Activated CD8-positive, alpha-beta memory T cell treated with anti-CD3 and anti-CD28 coated beads for 4 hours (primary cell): ENCODE measurements at places on chromosomes 5 and 9.

DNA sequence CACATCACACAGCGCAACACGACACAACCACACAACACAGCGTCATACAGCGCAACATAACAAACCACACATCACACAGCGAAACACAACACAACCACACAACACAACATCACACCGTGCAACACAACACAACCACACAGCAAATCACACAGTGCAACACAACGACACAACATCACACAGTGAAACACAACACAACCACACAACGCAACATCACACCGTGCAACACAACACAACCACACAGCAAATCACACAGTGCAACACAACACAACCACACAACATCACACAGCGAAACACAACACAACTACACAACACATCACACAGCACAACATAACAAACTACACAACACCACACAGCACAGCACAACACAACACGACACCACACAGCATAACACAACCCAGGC, 40.4 kb upstream of the PTCH1 start:
- DNase-seq: no peak

DNA sequence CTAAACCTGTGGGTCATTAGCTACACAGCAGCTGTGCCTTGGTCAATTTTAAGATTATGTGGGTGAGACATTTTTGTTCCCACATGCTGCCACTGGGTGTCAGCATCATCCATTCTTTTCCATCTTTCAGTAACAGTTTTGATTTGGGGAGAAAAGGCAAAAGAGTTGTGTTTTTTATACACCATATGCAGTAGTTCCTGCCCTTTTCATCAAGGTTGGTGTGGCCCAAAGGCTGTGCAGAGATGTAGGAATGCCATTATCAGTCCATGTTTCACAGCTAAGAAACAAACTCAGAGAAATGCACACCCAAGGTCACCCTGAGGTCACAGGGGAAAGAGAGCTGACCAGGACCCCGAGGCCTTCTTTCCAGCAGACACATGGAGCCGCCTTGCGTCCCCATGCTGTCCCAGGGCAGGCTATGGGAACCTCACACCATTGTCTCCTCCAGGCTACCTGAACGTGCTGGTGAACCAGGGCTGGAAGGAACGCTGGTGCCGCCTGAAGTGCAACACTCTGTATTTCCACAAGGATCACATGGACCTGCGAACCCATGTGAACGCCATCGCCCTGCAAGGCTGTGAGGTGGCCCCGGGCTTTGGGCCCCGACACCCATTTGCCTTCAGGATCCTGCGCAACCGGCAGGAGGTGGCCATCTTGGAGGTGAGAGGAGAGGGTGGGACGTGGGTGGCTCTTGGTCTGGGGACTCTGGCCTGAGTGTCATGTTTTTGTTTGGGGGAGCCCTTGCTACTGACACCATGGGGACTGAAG, 27.8 kb upstream of the GRPEL2 start:
- no peak for DNase-seq

GRCh38 chr9:129981180-129981907, 61.6 kb downstream of the FNBP1 start:
- DNase-seq: no peak

- DNase-seq: no peak
Observed at GRCh38 chr9:14640967-14641366, 52.3 kb downstream of the ZDHHC21 start.

DNA sequence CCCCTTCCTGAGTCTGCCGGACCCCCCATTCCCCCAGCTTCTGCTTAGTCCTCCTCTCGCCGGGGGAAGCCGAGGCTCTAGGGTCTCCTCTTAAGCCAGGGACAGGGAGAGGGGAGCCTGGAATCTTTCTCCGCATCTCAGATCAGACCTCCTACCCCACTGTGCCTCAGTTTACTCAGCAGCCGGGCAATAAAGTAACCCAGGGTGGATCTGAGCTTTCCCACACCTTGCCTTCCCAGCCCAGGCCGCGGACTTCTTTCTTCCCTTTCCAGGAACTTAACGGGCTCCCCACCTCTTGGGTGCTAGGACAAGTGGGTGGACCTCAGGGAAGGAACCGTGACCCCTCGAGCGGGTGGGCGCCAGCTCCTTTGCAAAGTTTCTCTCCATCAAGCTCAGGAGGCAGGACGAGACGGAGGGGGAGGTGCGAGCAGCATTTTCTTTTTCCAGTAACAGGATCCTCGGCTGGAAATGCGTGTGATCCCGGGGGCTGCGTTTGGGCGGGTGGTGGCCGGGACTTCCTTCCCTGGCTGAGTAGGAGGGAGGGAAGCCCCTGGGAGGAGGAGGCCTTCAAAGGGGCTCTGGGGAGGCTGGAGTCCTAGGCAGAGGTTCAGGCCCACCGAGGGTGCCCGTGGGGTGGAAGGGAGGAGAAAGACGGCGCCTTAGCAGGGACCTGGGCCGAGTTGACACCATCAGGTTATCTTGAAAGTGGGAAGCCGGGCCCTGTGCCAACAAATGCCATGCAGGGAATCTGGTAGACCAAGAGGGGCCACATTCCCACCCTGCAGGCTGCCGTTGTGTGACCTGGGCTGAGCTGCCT, 795 bp downstream of the DAB2IP start:
- DNase-seq: no peak

- no peak for DNase-seq
Observed at GRCh38 chr5:149210225-149210624, 61.4 kb upstream of the AFAP1L1 start.

- no peak for DNase-seq
Observed at GRCh38 chr5:73299665-73300336, 126.8 kb downstream of the TMEM174 start.

DNA sequence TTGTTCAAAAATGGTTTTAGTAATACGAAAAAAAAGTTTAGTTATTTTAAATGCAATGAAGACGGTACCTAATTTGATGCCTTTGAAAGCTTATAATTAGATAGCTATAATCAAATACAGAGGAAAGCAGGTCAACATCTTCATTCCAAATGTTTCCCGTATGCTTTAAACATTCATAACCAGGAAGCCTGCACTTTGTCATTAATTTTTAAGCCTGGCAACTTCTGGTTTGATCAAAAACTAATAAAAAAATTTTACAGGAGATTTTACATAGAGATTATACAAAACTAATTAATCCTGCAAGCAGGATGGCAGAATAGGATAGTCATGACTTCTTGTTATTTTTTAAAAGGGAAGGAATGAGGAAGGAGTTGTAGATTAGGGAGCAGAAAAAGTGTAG, 353.0 kb downstream of the FBXL17 start:
- no peak for DNase-seq

GRCh38 chr9:91954841-91955471, 4.9 kb upstream of the ROR2 start:
- no peak for DNase-seq

GRCh38 chr5:173868096-173868880, 19.9 kb upstream of the CPEB4 start:
- DNase-seq: no peak

- no peak for DNase-seq
Observed at GRCh38 chr5:100761192-100761591, 141.9 kb downstream of the ST8SIA4 start.

GRCh38 chr9:97411440-97411788, 482 bp upstream of the TDRD7 start:
- no peak for DNase-seq

DNA sequence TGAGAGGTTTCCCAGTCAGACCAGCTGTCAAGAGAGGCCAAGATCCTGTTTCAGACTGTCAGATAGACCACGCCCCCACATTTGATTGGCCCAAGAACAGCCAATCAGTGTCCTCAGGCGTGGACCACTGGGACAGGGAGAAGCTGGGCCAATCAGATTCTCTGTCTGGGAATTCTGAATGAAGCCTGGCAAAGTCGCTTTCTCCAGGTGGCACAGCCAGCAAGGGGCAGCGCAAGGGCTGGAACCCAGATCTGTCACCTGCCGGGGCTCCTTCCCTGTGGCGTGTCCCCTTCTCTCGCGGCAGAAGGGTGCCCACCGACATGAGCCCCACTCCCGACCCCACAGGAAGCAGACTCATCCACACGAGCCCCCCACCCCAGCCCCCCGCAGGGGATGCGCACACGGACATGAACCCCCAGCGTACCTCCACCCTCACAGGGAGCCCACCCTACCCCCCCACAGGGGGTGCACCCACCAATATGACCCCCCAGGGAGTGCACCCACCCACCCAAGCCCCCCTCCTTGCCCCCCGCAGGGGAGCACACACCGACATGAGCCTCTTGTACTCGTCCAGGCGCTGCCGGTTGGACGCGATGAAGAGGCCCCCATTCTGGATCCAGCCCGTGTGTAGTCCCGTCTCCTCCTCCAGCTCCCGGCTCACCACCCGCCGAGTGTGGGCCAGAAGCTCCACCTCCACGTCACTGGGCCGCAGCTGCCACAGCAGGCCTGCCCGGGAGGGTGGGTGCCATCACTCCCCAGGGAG, 6.1 kb downstream of the SARDH start:
- DNase-seq: no peak

- DNase-seq: no peak
Observed at GRCh38 chr9:71937070-71937625, 25.7 kb downstream of the C9orf85 start.

DNA sequence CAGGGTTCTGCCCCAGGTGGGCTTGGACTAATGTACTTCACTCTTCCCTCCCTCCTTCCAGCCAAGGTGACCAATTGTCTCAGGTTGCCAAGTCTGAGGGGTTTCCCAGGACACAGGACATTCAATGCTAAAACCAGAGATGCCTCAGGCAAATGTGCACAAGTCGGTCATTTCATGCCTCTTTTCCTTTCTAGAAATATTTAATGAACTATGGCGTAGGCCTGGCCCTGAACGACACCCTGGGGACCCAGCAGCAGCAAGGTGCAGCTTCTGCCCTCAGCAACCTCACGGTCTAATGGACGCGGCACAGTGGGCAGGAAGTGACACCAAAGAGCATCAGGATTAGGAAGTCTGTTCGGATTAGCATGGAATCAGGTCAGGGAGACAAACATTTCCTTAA, 148.1 kb downstream of the MTX3 start:
- DNase-seq: no peak

GRCh38 chr5:98403131-98403530, 370.3 kb upstream of the RGMB start:
- no peak for DNase-seq

- no peak for DNase-seq
Observed at GRCh38 chr9:71830929-71831328, 62.6 kb upstream of the CEMIP2 start.

- no peak for DNase-seq
Observed at GRCh38 chr9:114313186-114313585, 9.7 kb upstream of the ORM1 start.

- DNase-seq: no peak
Observed at GRCh38 chr5:146399481-146399880, 47.7 kb upstream of the TCERG1 start.

DNA sequence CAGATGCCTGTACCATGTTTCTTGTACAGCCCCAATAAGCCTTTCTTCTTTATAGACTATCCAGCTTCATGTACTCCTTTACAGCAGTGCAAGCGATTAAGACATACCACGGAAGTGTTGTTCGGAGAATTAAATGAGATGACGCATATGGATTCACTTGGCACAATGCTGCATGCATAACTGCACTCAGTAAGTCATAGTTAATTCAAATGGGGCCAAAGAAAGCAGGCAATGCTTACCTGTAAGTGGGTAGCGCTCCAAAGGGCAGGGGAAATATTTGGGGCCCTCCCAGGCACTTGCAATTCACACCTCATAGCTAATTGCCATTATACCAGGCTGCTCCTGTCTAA, 7.7 kb upstream of the ADRA1B start:
- DNase-seq: no peak

- no peak for DNase-seq
Observed at GRCh38 chr9:26566141-26566540, 326.5 kb downstream of the CAAP1 start.

- no peak for DNase-seq
Observed at GRCh38 chr9:123586275-123586674, 230.3 kb downstream of the CRB2 start.

- no peak for DNase-seq
Observed at GRCh38 chr5:56094579-56095361, 100.0 kb upstream of the IL6ST start.

DNA sequence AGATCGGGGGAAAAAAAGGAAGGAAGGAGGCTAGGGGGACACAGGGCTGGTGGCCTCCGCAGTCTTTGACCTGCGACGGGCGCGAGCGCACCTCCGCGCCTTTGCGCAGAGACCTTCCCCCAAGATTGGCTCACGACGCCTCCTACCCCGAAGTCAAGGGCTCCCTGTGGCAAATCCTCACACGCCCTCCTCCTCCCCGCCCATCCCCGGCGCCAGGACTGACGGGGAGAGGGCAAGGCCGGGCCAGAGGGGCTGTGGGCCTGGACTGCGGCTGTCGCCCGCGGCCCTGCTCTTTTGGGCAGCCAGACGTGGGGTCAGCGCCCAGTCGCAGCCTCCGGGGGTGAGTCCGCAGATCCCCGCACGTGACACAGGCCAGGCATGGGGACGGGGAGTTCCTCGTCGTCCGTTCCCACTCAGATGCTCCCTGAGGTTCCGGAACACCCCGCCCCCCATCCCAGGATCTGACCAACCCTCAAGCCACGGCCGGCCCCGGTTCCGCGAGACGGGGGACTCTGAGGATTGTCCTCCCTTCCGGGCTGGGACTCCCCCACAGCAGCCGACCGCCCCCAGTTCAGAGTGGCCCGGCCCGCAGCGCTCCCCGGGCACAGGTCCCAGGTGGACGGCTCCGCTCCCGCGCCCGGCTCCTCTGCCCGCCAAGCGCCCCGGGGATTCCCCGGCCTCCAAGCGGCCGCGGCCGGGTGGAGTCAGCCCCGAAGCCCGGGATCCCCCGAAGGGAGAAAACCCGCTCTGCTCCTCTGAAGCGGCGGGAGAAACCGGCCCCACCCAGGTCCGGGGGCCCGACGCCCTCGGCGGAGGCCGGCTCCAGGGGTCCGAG, 543 bp upstream of the ANKRD33B start:
- DNase-seq: no peak

GRCh38 chr9:135523521-135524129, 2.4 kb downstream of the LCN1 start:
- DNase-seq: no peak

- DNase-seq: no peak
Observed at GRCh38 chr5:150484964-150485692, 22.8 kb upstream of the NDST1 start.
